ENCODE measurements at places on chromosomes 1 and 21.

GRCh38 chr1:156868341-156868740 is 7.7 kb downstream of the NTRK1 start:
- H3K27ac ChIP-seq, result no peak overlapping the region
- no peak for DNase-seq
- no peaks in the 10 kb centered on the region for H3K4me1 ChIP-seq
- no peak overlapping the region for H3K4me3 ChIP-seq

GRCh38 chr1:231072041-231072440 is 32.0 kb upstream of the FAM89A start:
- H3K4me3 ChIP-seq, result no peak overlapping the region
- no peak overlapping the region for H3K27ac ChIP-seq
- no peaks in the 10 kb centered on the region for H3K27me3 ChIP-seq

GRCh38 chr1:57202241-57202640 is 221.6 kb downstream of the DAB1 start:
- no peak for DNase-seq
- no peak overlapping the region for H3K27ac ChIP-seq
- H3K4me1 ChIP-seq, result no peaks in the 10 kb centered on the region
- H3K4me3 ChIP-seq, result no peak overlapping the region

DNA sequence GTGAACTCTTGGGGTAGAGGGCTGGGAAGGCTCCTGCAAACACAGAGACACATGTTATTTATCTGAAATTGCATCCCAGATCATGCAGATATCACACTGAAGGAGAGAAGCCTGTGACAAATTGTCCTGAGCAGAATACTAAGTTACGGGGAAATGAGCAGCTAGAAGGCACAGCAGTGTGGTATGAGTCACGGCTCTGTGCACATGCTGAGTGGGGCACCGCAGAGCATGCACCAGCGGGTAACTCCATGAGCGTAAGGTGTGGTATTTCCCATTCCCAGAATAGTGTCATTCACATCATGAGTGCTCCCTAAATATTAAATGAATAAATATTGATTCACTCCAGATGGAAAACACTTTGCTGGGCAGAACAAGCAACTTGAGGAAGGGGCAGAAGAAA is 21.3 kb upstream of the FCRL2 start:
- no peaks in the 10 kb centered on the region for H3K4me1 ChIP-seq
- H3K27ac ChIP-seq, result no peak overlapping the region
- DNase-seq, result no peak
- H3K4me3 ChIP-seq, result no peak overlapping the region

DNA sequence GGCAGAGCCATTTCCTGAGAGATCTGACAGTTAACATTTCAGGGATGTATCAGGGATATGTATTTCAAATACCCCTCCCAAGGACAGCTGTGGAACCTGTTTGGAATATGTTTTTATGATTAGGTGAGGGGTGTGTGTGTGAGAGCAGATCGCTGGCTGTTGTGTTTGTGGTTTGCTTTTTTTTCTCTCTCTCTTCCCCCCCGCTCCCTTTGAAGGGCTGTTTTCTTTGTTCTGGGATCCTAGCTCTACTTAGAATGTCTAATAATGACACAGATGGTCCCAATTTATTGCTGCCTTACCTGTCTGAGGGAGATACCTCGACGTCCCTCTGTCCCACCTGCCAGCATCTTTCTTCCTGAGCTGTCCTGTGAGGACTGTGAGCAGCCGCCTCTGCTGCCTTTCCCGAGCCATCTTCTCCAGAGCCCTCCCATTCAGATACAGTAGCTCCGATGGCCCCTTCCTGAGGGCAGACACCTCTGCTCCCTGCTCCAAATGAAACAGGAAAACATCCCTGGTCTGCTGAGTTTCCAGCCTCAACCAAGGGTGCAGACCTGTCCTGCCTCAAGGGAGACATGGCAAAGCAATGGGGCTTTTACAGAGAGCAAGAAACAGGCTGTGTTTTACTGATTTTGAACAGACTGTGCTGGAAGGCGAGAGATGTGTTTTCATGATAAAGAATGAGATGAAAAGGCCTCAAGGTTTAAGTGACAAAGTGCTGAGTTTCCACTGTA is 138.0 kb upstream of the TNR start:
- no peak for DNase-seq
- no peaks in the 10 kb centered on the region for H3K36me3 ChIP-seq
- H3K27ac ChIP-seq, result no peak overlapping the region
- no peak overlapping the region for H3K4me3 ChIP-seq

- H3K27me3 ChIP-seq, result no peaks in the 10 kb centered on the region
- no peak overlapping the region for H3K27ac ChIP-seq
- H3K4me1 ChIP-seq, result peaks cover 13% of the 10 kb centered on the region
- peaks cover 23% of the 10 kb centered on the region for H3K36me3 ChIP-seq
Measured at GRCh38 chr1:153538315-153538821, 2.4 kb downstream of the S100A5 start.

- H3K27me3 ChIP-seq, result peaks cover 51% of the 10 kb centered on the region
- DNase-seq, result no peak
- H3K36me3 ChIP-seq, result no peaks in the 10 kb centered on the region
- no peak overlapping the region for H3K4me3 ChIP-seq
- H3K4me1 ChIP-seq, result no peaks in the 10 kb centered on the region
Measured at GRCh38 chr1:29789910-29790247, 553.6 kb downstream of the PTPRU start.

DNA sequence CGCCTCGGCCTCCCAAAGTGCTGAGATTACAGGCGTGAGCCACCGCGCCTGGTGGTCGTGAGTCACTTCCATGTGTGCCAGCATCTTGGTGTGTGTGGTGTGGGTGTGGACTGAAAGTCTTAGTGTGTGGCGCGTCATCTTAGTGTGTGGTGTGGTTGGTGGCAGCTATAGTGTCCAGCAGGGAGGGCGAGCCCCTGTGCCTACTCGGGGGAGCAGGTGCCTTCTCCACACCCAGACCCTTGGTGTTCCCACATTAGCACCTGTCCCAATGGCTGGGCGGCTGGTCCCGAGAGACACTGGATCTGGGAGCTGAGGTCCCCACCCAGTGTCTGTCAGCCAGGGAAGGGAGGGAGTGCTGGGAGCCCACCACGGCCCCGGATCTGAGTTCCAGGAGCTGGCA is 2.8 kb downstream of the SCNN1D start:
- no peak overlapping the region for H3K27ac ChIP-seq
- H3K4me3 ChIP-seq, result no peak overlapping the region
- H3K36me3 ChIP-seq, result no peaks in the 10 kb centered on the region
- no peak for DNase-seq
- no peaks in the 10 kb centered on the region for H3K4me1 ChIP-seq

DNA sequence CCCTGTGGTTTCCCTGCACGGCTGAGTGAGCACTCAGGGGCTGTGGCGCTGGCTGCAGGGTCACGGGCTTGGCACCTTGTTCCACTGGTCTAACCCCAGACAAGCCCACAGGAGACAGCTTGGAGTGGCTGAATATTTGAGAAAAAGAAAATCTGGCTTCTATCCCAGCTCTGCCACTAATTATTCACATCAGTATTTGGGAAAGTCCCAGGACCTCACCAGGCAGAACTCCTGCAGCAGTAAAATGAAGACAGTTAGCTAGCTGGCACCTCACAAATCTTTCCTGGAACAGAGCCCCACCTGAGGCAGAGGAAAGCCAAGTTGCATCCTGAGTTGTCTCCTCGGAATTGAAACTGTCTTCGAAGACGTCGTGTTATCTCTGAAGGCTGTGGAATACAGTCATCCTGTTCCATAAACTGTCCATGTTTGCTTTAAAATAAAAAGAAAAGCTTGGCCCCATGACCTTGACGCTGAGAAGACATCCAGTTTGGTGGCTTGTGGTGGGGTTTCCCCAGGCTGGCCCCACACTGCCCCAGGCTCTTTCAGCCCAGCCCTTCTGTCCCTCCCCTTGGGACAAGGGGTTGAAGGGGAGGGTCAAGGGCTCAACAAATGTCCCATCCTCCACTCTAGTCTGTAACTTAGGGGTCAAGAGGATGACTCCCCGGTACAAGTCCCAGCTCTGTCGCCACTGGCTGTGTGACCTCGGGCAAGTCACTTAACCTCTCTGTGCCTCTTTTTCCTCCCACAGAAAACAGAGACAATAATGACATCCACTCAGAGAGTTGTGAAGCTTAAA is 93.8 kb upstream of the TMPRSS2 start:
- no peak overlapping the region for H3K4me3 ChIP-seq
- no peaks in the 10 kb centered on the region for H3K36me3 ChIP-seq
- peak overlapping the region; percentile 13 for H3K27ac ChIP-seq
- H3K27me3 ChIP-seq, result no peaks in the 10 kb centered on the region
- no peak for DNase-seq
- peaks cover 3% of the 10 kb centered on the region for H3K4me1 ChIP-seq

- H3K27ac ChIP-seq, result no peak overlapping the region
- no peaks in the 10 kb centered on the region for H3K36me3 ChIP-seq
- H3K27me3 ChIP-seq, result no peaks in the 10 kb centered on the region
- H3K4me3 ChIP-seq, result no peak overlapping the region
- no peak for DNase-seq
- H3K4me1 ChIP-seq, result peaks cover 12% of the 10 kb centered on the region
Measured at GRCh38 chr1:12420171-12420570, 190.3 kb downstream of the VPS13D start.

DNA sequence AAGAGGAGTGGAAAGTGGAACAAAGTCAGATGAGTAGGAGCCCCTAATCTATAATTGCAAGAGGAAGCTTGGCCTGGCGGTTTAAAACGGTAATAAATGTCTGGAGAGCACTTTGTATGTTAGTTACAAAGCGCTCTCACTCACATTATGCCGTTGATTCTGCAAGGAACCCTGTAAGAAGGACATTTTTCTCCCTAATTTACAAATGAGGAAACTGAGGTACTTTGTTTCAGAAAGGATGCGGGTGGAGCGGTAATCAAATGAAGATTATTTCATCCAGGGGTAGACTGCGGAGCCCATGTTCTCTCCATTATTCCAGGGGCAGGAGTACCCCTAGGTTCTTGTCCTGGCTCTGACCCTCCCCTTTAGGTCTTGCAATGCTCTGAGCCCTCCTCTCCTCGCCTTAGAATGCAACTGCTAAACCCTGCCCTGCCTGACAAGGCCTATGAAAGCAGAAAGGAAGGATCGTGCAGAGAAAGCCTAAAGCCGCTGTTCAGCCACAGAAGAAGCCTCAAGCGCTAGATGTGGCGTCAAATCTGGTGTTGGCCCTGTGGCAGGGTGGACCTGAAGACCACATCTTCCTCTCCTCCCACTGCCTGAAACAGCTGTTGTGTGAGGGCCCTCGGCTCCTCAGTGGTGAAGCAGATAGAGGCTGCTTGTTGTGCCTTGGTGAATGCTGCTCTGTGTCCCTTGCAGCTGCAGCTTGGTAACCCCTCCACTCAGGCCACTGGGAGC is 588 bp upstream of the PACC1 start:
- no peak for DNase-seq
- H3K27ac ChIP-seq, result peak overlapping the region; percentile 70
- H3K36me3 ChIP-seq, result no peaks in the 10 kb centered on the region
- H3K27me3 ChIP-seq, result no peaks in the 10 kb centered on the region
- peak overlapping the region; percentile 88 for H3K4me3 ChIP-seq

DNA sequence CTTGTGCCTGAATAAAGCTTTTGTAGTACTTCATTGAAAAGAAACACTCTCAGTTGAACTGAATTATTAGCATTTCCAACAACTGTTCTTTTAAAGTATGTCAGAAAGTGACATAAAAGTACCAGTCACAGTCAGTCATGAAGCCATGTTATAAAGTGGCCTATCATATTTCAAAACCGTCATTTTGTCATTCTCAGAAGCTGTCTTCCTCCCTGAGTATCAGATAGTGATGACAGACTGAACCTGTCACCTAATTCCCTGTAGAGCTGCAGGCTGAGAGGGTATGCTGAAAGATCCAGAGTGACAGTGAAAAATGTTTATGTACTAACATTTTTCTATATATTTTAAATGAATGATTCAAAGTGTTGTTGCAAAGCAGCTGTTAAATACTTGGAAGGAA is 1121.7 kb upstream of the PRMT6 start:
- DNase-seq, result no peak
- no peaks in the 10 kb centered on the region for H3K27me3 ChIP-seq
- H3K27ac ChIP-seq, result no peak overlapping the region

- no peak for DNase-seq
- H3K4me3 ChIP-seq, result no peak overlapping the region
- H3K27ac ChIP-seq, result no peak overlapping the region
- no peaks in the 10 kb centered on the region for H3K27me3 ChIP-seq
Measured at GRCh38 chr1:65942476-65942875, 149.8 kb downstream of the PDE4B start.

GRCh38 chr1:54310439-54311328 is 95.5 kb downstream of the SSBP3 start:
- DNase-seq, result no peak
- H3K27ac ChIP-seq, result no peak overlapping the region
- no peaks in the 10 kb centered on the region for H3K27me3 ChIP-seq
- H3K4me3 ChIP-seq, result no peak overlapping the region
- H3K4me1 ChIP-seq, result peaks cover 38% of the 10 kb centered on the region
- no peaks in the 10 kb centered on the region for H3K36me3 ChIP-seq

- no peaks in the 10 kb centered on the region for H3K36me3 ChIP-seq
- H3K27ac ChIP-seq, result no peak overlapping the region
- H3K27me3 ChIP-seq, result no peaks in the 10 kb centered on the region
Measured at GRCh38 chr1:191739544-191739943, 418.7 kb upstream of the RGS18 start.

DNA sequence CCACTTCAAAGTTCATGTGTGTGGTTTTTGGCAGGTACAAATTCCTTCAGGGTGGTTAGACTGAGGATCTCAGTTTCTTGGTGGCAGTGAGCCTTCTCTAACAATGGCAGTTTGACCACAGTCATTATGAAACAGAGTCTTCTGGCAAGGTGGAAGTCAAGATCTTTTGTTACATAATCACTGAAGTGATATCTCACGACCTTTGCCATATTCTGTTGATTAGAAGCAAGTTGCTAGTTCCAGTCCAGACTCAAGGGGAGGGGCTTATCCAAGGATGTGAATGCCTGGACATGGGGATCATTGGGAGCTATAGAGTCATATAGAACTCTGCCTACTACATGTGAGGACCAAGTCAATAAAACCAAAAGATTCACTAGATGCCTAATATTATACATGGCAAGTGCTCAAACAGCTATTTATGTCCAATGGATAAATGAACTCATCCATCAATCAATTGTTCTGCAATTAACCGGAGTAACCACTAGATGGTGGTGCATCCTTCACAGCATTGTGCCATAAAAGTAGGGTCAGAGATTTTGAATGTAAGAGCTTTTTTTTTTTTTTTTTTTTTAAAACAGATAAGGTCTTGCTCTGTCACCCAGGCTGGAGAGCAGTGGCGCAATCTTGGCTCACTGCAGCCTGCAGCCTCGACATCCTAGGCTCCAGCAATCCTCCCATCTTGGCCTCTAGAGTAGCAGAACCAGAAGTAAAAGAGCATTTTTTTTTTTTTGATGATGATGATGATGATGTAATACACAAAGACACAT is 131.9 kb downstream of the CRB1 start:
- H3K4me3 ChIP-seq, result no peak overlapping the region
- H3K27me3 ChIP-seq, result no peaks in the 10 kb centered on the region
- H3K27ac ChIP-seq, result no peak overlapping the region
- H3K36me3 ChIP-seq, result no peaks in the 10 kb centered on the region

- no peaks in the 10 kb centered on the region for H3K4me1 ChIP-seq
- no peaks in the 10 kb centered on the region for H3K36me3 ChIP-seq
- no peak overlapping the region for H3K4me3 ChIP-seq
- H3K27me3 ChIP-seq, result no peaks in the 10 kb centered on the region
- DNase-seq, result no peak
Measured at GRCh38 chr1:177959811-177960515, 9.9 kb downstream of the SEC16B start.

- no peak for DNase-seq
- H3K27me3 ChIP-seq, result no peaks in the 10 kb centered on the region
- no peak overlapping the region for H3K4me3 ChIP-seq
- H3K4me1 ChIP-seq, result peaks cover 5% of the 10 kb centered on the region
- H3K27ac ChIP-seq, result no peak overlapping the region
- no peaks in the 10 kb centered on the region for H3K36me3 ChIP-seq
Measured at GRCh38 chr1:201324821-201325677, 41.7 kb downstream of the PKP1 start.
